ENCODE measurements at places on chromosomes 5 and 9.

- no peak for DNase-seq
These were observed 70.9 kb upstream of the KLF9 start for GRCh38 chr9:70485273-70485858.

GRCh38 chr5:26482810-26483375 is 555.5 kb downstream of the CDH9 start:
- no peak for DNase-seq

GRCh38 chr5:132831095-132831860 is 831 bp upstream of the SHROOM1 start:
- DNase-seq, result no peak

DNA sequence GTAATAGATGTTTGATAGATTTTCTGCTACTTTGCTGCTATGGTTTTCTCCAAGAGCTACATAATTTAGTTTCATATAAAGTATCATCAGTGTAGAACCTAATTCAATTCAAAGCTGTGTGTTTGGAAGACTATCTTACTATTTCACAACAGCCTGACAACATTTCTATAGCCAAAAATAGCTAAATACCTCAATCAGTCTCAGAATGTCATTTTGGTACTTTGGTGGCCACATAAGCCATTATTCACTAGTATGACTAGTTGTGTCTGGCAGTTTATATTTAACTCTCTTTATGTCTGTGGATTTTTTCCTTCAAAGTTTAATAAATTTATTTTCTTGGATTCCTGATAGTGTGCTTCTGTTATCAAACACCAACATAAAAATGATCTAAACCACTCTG is 35.1 kb upstream of the CCDC152 start:
- no peak for DNase-seq

DNA sequence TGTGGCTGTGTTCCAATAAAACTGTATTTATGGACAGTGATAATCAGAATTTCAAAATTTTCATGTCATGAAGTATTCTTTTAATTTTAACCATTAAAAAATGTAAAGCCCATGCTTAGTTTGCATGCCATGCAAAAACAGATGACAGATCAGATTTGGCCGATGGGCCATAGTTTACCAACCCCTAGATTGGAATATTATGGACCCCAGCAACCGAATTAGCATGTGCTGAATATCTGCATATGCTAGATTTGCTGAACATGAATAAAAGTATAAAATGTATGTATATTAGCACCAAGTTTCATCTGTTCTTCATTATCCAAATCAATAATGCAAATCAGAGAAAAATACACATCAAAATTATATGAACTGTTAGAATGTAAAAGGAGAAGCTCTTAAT is 158.5 kb upstream of the PPP1R2B start:
- DNase-seq, result no peak

GRCh38 chr9:68698943-68699509 is 6.0 kb upstream of the PIP5K1B start:
- no peak for DNase-seq

DNA sequence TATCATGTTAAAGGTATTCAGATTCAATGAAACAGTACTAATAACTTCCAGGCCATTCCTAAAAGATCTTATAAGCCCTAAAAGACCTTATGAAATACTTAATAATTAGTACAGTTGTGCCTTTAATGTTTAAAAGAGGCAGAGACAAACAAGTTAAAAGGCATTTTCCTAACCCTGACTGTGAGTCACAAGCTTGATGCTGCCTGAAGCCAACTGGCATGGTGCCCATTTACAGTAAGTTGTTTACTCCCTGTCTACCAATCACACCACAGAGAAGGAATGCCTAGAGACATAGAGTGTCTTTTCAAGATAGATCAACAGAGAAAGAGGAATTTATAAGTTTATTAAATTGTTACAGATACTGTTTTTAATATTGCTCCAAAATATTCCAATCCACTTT is 47.8 kb downstream of the NR3C1 start:
- peak; percentile 60 for DNase-seq

DNA sequence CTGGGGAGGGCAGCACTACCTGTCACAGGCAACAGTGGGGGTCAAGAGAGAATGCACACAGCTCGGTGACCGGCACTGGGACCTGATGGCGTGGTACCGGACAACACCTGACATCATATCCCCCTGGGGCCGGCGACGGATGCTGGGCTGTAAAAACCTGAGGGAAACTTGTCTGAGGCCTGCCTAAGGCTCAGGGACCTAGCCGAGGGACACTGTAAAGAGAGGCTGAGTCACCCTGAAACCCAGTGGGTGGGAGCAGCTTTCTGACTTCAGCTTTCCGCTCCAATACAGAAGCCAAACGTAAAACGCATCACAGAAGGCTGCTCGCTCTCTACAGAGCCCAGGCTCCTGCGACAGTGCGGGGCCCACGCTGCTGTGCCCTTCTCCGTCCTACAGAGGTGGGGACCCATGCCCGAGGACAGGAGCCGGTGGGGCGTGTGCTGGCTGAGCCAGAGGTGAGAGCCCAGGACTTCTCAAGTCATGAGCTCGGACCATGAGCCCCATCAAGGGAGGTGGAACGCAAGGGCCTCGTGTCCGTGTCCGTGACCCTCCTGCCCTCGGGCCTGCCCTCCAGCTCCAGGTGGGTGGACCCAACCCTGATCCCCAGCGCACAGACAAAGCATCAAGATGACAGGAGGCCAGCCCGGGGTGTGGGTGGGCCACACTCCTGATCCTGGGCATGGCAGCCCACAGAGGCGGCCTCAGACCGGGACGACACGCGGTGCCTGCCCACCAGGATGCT is 5.3 kb downstream of the RALGDS start:
- DNase-seq, result no peak

DNA sequence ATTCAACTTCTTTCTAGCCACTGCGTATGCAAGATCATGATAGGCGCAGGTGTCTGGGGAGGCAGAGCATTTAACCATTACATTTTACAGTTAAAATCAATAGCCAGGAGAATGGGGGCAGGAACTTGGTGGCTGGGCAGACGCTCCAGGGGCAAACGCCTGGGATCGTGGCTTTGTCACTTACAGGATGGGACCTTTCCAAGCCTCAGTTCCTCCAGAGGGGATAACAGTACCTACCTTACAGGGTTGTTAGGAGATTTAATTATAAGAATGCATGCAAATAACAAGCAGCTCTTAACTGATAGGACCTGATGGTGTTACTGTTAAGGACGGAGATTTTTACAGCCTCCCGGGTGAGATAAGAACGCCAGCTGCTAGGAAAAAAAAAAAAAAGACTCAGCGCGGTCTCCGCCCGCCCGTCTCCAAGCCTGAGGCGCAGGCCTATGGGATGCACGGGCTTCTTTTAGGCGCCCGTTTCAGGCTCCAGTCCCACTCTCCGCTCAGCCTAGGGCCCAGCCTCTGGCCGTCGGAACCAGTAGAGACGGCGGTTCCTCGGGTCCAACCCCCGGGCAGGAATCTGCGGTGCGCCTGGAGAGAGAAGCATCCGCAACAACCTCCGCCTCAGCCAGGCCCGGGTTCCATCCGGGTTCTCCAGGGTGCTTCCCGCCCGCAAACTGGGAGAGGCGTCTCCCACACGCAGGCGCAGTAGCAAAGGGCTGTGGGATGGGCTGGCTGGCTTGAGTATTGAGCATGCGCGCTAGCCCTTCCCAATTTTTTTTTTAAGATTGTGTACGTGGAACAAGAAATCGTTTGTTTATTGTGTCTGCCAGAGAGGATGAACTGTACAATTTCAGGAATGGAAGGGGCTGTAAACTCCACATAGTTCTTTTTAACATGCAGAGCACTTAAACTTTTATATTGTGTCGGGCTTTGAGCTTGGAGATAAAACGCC is at the start of gene FAM200C:
FAM200C (minus strand) TSS at position 653 of the 952 bp plus-strand sequence. CDS start 4,564 bp downstream, outside the sequence.
- peak; percentile 84 for DNase-seq

- no peak for DNase-seq
These were observed 8.6 kb downstream of the GBGT1 start for GRCh38 chr9:133155156-133155555.

DNA sequence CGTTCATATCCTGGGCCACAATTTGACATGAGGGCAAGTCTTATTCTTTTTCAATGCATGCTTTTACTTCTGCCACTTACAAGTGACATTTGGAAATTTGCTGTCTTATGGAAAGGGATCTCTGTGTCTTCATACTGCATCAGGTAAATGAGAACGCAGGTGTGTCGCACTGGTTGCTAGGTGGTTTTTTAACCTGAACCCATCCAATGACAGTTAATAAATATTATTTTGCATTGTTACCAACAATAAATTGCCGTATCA is 1.1 kb downstream of the ADAMTS16 start:
- no peak for DNase-seq

- no peak for DNase-seq
These were observed 437.0 kb downstream of the PIK3R1 start for GRCh38 chr5:68652534-68652965.

GRCh38 chr5:6837519-6838110 is 124.4 kb downstream of the TENT4A start:
- no peak for DNase-seq

DNA sequence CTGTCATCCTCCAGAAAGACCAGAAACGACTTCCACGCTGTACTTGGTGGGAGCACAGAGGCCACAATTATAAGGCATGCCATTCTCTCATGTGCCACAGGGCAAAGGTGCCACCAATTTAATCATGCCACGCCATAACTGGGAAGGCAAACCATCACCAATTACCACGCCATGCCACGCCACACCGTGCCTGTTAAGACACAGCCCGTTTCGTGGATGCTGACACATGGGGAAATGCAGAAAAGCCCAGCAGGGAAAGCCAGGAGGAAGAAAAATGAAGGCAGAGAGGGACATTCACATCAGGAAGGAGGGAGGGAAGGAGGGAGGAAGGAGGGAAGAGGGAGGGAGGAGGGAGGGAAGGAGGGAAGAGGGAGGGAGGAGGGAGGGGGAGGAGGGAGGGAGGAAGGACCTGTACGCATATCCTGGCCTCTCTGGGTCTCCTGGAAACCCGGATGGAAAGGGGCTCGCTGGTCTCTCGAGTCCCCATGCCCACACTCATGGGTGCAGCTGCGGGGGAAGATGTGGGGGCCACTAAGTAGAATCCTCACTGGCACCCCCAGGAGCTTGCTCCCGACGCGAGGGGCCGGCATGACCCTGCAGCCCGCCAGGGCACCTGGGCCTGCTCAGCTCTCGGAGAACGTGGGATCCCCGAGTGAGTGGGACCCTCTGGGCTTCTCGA is 61.7 kb upstream of the UBAC1 start:
- no peak for DNase-seq

- no peak for DNase-seq
These were observed 146.5 kb downstream of the LPAR1 start for GRCh38 chr9:110891760-110892159.

- DNase-seq, result no peak
These were observed 37.3 kb upstream of the FUBP3 start for GRCh38 chr9:130542038-130542437.

GRCh38 chr9:89880161-89880560 is 275.3 kb downstream of the GADD45G start:
- DNase-seq, result no peak

DNA sequence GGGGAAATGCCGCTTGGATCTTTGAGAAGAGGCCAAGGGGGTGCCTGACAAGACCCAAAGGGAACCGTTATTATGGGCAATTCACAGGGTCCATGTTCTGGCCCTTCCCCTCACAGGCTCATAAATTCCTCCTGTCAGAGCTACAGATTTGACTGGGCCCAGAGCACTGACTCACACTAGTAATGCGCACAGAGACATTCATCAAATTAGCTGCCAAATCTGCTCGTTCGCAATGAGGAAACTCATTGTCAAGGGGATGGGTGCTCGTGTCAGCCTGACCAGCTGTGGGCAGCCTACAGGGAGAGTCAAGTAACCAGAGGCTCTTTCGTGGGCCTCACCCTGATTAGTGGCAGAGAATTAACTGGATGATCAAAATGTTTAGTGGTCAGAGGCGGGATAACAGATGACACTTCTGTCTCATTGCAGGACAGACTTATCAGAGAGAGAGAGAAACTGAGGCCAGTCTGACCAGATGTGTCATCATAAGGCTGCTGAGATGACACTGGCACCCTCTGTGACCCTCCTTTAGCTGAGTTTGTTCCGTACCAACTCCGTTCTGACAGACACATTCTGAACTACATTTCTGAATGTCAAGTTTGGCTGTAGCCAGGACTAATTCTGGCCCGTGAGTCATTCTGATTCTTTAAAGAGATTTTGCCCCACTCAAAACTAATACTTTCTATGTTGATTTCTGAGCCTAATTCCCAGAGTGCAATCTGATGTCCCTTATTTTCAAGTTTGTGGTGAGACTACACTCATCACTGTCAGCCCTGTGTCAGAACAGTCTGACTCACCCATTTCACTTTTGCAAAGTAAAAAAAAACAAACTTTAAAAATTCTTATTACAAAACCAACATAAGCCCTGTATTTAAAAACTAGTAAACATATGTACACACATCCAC is 377.1 kb downstream of the ACTL7B start:
- peak; percentile 62 for DNase-seq

GRCh38 chr9:86434039-86434726 is 80.0 kb upstream of the TUT7 start:
- DNase-seq, result peak; percentile 69

DNA sequence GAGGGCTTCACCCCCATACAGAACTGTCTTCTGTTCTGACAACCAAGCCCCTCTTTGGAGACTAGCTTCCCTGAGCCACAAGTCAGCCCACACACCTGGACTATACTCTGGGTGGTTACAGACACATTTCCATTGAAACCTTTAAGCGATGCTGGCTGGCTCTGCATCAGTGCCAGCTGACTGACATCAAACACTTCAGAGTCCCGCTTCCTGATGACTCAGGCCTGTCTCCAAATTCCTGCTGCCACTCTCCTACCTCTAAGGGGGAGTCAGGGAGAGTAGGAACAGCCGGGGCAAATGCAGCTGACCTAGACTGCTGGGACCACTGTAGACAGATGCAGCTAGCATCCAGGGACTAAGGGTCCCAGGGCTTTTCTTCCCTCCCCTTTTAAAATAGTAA is 59.4 kb downstream of the SIL1 start:
- peak; percentile 7 for DNase-seq

- no peak for DNase-seq
These were observed 930 bp downstream of the SARDH start for GRCh38 chr9:133737071-133737773.

DNA sequence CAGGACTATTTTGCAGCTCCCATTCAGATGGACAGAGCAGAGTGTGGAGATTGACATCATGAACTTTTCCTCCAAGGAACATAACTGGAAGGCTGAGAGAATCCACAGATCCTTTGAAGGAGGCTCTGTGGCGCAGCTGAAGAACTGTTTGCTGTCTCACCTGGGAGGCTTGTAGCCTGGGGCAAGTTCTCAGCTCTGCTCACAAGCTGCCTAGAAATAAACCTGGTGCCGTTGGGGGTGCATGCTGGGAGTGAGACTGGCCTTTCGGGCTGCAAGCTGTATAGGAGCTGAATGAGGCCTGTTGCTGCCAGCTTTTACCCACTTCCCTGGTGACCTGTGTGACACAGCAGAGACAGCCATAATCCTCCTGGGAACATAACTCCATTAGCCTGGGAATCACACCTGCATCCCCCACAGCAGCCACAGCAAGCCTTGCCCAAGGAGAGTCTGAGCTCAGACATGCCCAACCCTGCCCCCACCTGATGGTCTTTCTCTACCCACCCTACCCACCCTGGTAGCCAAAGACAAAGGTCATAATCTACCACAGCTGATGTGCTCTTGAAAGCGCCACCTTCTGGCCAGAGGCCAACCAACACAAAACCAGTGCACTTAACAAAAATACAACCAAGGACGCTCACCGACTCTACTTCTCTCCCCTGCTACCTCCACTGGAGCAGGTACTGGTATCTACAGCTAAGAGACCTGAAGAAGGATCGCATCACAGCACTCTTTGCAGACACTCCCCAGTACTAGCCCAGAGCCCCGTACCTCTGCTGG is 205.1 kb upstream of the MRPS30 start:
- DNase-seq, result no peak

GRCh38 chr5:168696611-168697010 is 117.4 kb upstream of the PANK3 start:
- DNase-seq, result no peak
